Cardiac ventricle fibroblast (primary cell): ENCODE measurements at places on chromosomes 7 and 10. TPM values are rescaled to one million over a fixed set of nuclear protein-coding genes. Genes with fewer than 3 reads are reported as not detected.

Gene CTAGE15
- not detected in 2 replicates for total RNA-seq

Gene HMX2
- total RNA-seq: not detected in 2 replicates

Gene GTF2IRD1
- 4.7 and 5.8 TPM in 2 replicates for total RNA-seq

Gene GPR26
- total RNA-seq: not detected in 2 replicates

Gene SPDYE6
- total RNA-seq: not detected in 2 replicates

Gene GIMAP2
- 1.9 and 2.9 TPM in 2 replicates for total RNA-seq

Gene KCNMA1
- total RNA-seq: 3.3 and 4.5 TPM in 2 replicates

Gene A1CF
- not detected in 2 replicates for total RNA-seq

Gene RSPH10B2
- total RNA-seq: not detected in 2 replicates

Gene PLCE1
- 4.2 and 4.9 TPM in 2 replicates for total RNA-seq

Gene ADCY1
- 0.69 and 0.83 TPM in 2 replicates for total RNA-seq

Gene GBX1
- not detected in 2 replicates for total RNA-seq

Gene RET
- total RNA-seq: 0.19 and 0.39 TPM in 2 replicates

Gene SUMF2
- total RNA-seq: 125 and 132 TPM in 2 replicates

Gene COL17A1
- 0.15 and 0.19 TPM in 2 replicates for total RNA-seq

Gene FOXK1
- 31.3 and 33.4 TPM in 2 replicates for total RNA-seq

Gene FRA10AC1
- 3.6 and 61.6 TPM in 2 replicates for total RNA-seq

Gene PRLHR
- not detected in 2 replicates for total RNA-seq

Gene DNAJB6
- total RNA-seq: 60.5 and 71.2 TPM in 2 replicates

Gene THSD7A
- 0.94 and 1.9 TPM in 2 replicates for total RNA-seq

Gene CYP3A5
- not detected in 2 replicates for total RNA-seq

Gene MKX
- not detected in 2 replicates for total RNA-seq

Gene ANKRD2
- total RNA-seq: not detected in 2 replicates

Gene SLF2
- 14.1 and 14.5 TPM in 2 replicates for total RNA-seq

Gene CADPS2
- total RNA-seq: 14.7 and 17.0 TPM in 2 replicates

Gene PAX4
- total RNA-seq: not detected in 2 replicates

Gene ZNF518A
- total RNA-seq: 5.9 and 6.6 TPM in 2 replicates

Gene TUBAL3
- not detected in 2 replicates for total RNA-seq

Gene FAM13C
- 5.1 and 6.1 TPM in 2 replicates for total RNA-seq

Gene ANKRD61
- total RNA-seq: not detected in 2 replicates

Gene PARG
- 11.0 and 12.0 TPM in 2 replicates for total RNA-seq

Gene SFTPA1
- total RNA-seq: not detected in 2 replicates

Gene TMEM184A
- not detected in 2 replicates for total RNA-seq

Gene MBLAC1
- total RNA-seq: 4.6 and 5.7 TPM in 2 replicates

Gene OR2A1
- 0.05 TPM in 1 of 2 replicates, not detected in the other for total RNA-seq

Gene IRF5
- total RNA-seq: not detected in 2 replicates
